ENCODE measurements at places on chromosomes 5 and 9.

- DNase-seq = no peak
Measured at GRCh38 chr5:129104915-129105455, 10.4 kb downstream of the ISOC1 start.

- DNase-seq = no peak
Measured at GRCh38 chr5:118007262-118007661, 981.1 kb downstream of the DTWD2 start.

DNA sequence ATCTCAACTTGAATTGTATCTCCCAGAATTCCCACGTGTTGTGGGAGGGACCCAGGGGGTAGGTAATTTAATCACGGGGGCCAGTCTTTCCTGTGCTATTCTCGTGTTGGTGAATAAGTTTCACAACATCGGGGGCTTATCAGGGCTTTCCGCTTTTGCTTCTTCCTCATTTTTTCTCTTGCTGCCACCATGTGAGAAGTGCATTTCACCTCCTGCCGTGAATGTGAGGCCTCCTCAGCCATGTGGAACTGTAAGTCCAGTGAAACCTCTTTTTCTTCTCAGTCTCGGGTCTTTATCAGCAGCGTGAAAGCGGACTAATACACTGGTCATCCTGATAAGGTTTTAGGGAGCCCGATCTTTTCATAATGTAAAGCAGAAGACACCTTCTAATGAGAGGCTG, 687.0 kb upstream of the FTMT start:
- no peak for DNase-seq

- no peak for DNase-seq
Measured at GRCh38 chr9:27340285-27340674, 43.3 kb upstream of the EQTN start.

GRCh38 chr5:146073239-146073900, 32.0 kb downstream of the PLAC8L1 start:
- no peak for DNase-seq

- DNase-seq = no peak
Measured at GRCh38 chr9:115517335-115518075, 399.5 kb upstream of the TNC start.

GRCh38 chr5:149796836-149797235, 66.7 kb downstream of the PPARGC1B start:
- no peak for DNase-seq

DNA sequence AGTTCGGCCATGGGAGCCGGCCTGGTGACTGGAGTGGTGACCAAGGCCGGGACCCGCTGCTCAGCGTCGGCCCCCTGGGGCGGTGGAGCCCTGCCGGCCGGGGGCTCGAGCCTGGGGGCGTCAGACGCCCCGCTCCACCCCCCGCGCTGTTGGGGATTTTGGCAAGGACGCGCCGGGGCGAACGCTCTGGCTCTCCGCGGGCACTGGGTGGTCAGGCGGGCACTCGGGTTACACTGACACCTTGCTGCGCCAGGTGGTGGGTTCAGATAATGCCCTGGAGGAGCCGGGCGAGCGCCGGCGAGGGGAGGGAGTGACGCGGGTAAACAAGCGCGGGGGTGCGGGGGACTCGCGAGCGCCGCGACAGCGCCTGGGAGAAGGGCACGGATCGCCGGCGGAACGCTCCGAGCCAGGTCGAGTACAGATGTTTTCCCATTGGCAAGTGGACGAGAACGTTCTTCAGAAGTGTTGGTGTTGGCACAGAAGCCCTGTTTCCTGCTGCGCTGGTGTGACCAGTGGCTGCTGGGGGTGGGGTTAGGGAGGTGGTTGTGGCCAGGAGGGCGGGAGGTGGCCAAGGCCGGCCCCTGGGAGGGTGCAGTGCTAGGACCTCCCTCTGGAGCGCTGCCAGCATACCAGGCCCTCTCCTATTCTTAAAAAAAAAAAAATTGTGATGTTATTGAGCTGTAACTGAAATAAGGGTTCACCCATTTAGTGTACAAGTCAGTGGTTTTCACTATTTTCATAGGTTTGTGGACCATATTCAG, 773 bp downstream of the SQSTM1 start:
- peak; percentile 80 for DNase-seq

- no peak for DNase-seq
Measured at GRCh38 chr5:169592937-169593650, 9.5 kb downstream of the SPDL1 start.

DNA sequence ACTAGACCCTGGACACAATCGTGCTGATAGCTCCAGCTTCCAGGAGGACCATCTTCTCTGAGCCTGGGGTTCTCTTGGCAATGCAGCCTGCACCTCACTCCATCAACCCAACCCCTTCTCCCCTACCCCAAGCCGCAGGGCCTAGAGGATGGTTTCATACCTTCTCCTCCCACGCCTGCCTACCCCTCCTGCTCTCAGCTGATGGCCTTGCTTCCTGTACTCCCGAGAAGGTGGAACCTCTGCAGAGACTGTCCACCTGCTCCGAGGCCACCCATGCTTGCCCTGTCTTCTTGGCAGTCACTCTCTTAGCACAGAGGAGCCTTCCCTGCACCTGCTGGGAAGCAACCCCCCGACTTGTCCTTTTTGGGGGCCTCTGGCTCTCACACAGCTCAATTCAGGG, 241.9 kb downstream of the IRX2 start:
- no peak for DNase-seq

GRCh38 chr5:152007653-152008335, 83.1 kb upstream of the GLRA1 start:
- DNase-seq = no peak

DNA sequence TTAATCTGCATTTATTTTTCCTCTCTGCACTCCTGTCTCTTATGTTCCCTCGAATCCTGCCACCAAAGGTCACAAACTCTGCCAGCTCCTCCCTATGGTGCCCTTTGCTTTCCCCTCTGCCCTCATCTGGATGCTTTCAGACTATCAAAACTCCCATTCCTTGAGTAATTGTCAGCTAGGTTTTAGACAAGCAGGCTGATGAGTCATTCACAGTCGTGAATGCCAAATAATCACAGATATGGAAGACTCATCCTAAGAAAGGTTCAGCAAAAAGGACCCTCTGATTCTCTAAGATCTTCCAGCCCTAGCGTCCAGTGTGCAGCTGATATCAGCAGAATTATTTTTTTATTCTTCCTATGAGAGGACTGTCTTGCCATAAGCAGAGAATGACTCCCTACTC, 104.5 kb upstream of the NUDT12 start:
- no peak for DNase-seq

DNA sequence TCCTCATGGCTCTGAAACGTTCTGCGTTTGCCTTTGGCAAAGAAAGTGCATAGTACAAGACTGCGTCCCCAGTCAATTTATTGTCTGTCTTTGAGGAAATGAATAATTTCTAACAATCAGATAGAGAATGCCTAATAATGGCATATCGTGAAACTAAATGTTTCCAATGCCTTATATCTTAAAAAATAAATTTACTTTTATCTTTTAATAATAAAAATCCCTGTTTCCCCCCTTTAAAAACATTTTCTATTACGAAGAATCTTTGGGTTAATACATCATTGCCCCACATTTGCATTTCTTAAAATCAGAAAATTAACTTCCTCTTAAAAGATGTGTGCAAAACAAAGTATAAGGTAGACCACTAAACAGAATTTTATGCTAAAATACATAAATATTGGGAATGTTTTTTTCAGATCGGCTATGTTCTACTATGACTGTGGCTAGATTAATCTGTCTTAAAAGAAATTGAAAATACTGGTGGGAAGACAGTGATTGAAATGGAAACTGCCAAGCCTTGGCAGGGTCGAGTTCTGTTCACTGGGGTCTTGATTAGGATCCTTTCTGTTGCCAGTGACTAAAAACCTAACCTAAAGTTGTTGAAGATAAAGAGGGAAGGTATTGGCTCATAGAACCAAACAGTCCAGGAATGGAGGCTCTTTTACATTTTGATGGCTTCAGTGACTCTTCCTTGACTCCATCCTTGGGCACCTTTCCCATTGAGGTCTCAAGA, at the start of gene IL5:
Gene IL5, minus strand, starts transcription at position 51 of the 730 bp plus-strand sequence. Its CDS starts 44 bp downstream, at position 7.
- no peak for DNase-seq

- DNase-seq = no peak
Measured at GRCh38 chr5:589588-589987, 22.6 kb upstream of the CEP72 start.

DNA sequence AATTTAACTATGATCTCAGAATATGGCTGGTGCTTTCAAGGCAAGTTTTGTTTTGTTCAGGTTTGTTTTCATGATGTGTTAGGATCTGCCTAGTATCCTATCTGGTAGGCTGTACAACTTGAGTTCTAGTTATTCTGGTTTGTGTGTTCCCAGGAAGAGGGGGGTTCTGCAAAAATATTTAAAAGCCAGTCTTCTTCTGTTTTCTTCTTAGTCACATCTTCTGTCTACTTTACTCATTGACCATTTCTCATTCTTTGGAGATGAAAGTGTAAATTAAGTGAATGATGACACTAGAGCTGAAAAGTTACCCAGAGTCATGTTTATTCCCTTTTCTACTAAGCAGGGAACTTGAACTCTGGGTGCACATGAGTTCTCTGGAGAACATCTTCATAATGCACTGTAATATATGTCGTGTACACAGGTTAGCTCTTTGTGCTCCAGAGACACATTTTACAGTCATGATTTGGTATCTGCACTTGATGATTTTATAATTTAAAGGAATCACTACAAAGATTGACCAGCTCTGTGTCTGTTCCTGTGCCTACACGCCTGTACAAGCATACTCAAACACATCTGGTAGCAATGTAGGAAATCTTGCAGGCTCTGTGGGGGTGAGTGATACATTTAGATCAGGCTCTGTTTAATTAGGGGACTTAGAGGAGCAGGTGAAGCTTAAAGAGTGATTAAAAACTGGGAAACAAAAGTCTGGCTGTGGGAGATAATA, 5.0 kb downstream of the SMAD5 start:
- no peak for DNase-seq

DNA sequence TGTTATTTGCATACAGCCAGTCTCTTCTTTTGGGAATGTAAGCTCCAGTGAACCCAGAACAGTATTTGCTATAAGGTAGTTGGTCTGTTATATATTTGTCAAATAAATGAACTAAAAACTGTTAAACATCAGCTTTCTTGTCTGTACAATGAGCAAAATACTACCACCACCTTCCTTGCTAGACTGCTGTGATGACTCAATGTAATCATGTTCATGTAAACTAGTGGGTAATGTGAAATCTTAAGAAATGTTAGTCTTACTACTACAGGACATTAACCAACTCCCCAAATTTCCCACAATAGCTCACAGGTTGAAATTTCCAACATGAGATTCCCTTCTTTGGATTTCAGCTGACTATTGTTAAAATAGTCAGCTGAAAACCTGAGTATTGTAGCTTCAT, 176.1 kb downstream of the TRPM3 start:
- DNase-seq = no peak

DNA sequence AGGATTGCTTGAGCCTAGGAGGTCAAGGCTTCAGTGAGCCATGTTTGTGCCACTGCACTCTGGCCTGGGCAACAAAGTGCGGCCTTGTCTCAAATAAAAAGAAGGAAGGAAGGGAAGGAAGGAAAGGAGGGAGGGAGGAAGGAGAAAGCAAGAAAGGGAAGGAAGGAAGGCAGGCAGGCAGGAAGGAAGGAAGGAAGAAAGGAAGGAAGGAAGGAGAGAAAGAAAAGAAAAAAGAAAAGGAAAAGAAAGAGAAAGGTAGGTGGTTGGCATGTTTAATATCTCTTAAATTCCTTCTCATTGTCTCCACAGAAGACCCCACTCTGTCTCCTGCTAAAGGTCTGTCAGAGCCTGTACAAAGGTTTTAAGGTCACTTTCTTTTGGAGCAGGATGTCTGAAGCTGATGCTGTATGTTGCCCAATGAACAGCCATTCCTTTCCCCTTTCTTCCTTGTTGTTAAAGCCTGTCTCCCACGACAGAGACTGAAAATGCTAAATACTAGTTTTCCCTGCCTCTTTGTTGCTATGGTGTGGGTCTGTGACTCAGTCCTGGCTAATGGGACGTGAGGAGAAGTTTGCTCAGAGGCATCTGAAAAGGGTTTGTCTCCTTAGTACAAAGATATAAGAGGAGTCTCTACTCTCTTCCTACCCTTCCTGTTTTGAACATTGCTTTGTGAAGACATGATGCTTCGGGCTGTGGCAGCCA, 213.3 kb downstream of the PCSK1 start:
- DNase-seq = no peak

- no peak for DNase-seq
Measured at GRCh38 chr5:179486596-179487051, 63.7 kb upstream of the RUFY1 start.

DNA sequence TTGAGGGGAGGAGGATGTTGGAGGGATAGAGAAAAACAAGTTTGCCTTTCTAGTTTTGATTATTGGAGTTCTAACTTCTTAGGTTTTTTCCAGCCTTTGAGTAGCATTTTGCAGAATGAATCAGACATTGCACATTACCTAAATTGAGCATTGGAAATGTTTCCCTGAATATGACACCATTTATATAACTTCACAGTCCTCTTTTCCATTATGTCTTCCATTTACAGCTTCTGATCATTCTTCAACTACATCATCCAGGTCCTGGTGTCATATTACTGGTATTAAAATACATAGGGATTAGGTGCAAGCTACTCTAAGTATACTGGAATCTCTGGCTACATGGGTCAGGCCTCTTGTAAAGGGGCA, 286.1 kb downstream of the ARHGAP26 start:
- DNase-seq = no peak

GRCh38 chr5:149413477-149414210, 34.6 kb upstream of the IL17B start:
- DNase-seq = no peak

- DNase-seq = no peak
Measured at GRCh38 chr5:57503433-57503832, 20.8 kb upstream of the ACTBL2 start.

DNA sequence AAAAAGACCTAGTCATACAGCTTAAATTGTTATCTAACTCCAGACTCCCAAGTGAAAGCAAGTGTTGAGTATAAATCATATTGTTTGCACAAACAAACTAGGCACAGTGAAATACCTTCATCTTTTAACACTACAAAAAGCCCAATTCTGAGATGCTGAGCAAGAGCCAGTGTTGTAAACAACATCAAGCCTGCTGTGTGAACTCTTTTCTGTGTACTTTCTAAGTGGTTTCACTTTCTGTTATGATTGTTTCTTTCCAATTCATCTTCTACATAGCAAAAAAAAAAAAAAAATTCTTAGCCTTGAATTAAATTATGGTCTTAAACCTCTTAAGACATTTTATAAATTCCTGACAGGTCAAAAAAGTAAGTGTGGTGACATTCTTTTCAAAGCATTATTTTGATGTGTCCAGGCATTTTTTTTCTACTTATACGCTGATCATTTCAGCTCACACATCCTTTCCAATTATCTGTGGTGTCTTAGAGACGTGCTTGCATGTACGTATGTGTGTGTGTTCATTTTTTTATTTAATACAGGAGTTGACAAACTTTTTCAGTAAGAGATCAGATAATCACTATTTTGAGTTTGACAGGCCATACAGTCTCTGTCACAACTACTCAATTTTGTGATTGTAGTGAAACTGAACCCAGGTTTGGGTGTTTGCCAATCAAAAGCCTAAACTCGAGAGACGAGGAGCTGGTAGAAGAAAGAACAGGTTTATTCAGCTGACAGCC, 556.1 kb downstream of the CDH9 start:
- no peak for DNase-seq

DNA sequence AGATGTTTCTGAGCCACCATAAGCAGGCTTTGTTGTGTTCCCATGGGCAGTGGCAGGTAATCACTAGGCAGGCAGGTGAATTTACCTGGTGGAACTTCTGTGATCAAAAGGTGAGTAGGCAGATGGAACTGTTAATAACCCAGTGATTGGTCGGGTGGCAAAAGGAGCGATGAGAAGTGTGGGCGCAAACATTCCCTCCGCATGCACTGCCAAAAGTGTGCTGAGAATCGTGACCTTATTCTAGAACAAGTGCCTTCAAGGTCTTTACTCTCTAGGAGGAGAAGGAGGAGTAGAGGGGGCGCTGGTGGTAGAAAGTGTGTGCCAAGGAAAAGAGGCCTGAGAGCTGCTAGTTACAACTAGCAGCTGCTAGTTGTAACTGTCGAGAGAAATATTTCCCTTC, 3.3 kb downstream of the OTULINL start:
- DNase-seq = no peak
